Cortex of kidney (tissue), 1 donor: ENCODE measurements at places on chromosomes 1 and 21.

DNA sequence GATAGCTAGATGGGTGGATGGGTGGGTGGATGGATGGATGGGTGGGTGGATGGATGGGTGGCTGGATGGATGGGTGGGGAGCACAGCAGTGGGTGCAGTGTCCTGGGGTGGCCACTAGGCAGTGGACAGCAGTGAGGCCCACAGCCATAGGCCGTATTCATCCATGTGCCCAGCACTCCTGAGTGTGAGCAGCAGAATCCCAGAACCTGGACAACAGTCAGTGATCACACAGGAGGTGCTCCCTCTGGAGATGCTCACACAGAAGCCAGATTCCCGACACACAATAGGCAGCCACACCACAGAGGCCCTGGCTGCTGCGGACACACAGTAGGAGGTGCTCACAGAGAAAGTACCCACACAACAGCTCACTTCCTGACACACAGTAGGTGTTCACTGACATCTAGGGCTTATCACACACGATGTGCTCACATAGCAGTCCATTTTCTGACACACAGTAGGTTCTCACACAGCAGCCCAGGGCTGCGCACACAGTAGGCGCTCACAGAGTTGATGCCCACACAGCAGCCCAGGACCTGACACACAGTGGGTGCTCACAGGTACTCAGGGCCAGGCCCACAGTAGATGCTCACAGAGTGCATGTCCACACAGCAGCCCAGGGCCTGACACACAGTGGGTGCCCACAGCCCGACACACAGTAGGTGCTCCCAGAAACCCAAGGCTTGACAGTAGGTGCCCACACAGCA is 64.0 kb downstream of the RAP1GAP start:
- no peak for DNase-seq

- DNase-seq: no peak
Measured at GRCh38 chr1:247540581-247540980, 4.3 kb upstream of the OR2C3 start.

DNA sequence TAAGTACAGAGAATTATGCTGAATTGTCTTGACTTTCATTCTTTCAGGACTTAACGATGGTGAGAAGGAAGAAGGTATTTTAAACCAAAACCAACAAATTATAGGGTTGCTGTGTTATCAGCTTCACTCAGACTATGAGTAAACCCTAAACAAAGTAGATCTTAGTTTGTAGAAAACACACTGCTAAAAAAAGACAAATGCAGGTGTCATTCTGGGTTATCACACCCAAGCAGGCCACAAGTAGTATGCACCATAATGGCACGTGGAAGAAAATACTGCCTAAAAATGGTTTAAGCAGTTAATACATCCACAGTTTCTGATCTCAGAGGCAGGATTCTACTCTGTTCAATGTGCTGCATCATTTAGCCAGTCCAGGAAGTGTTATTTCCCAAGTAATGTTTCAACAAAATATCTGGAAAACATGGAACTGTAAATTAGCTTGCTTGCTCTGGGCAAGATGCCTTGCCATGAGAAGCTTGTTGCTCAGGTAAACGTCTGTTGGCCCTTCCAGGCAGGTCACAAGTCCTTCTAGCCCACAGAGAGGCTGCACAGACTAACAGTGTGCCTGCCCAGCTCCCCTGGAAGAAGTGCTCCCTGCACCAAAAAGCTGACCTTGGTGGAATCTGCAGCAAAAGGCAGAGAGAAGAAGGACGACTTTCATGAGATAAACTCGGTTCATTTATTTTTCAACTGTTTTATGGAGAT is 4.1 kb downstream of the DIPK1A start:
- no peak for DNase-seq

DNA sequence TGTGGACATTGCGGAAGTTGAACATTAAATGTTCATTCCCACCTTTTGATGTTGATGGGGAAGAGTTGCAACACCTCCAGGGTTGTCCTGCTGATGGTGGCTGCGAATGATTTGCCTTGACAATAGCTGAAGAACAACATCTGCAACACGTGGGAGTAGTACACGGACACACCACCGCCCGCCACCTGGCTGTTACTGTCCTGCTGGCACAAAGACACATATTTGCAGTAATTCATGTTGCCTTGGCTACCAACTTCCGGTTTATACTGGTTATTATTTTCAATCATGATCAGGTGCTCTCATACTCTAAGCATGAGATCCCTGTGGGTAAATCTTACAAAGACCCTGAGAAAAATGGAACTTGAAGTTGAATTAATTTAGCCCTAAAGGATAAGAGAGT is 55.2 kb downstream of the UBR4 start:
- DNase-seq: no peak

DNA sequence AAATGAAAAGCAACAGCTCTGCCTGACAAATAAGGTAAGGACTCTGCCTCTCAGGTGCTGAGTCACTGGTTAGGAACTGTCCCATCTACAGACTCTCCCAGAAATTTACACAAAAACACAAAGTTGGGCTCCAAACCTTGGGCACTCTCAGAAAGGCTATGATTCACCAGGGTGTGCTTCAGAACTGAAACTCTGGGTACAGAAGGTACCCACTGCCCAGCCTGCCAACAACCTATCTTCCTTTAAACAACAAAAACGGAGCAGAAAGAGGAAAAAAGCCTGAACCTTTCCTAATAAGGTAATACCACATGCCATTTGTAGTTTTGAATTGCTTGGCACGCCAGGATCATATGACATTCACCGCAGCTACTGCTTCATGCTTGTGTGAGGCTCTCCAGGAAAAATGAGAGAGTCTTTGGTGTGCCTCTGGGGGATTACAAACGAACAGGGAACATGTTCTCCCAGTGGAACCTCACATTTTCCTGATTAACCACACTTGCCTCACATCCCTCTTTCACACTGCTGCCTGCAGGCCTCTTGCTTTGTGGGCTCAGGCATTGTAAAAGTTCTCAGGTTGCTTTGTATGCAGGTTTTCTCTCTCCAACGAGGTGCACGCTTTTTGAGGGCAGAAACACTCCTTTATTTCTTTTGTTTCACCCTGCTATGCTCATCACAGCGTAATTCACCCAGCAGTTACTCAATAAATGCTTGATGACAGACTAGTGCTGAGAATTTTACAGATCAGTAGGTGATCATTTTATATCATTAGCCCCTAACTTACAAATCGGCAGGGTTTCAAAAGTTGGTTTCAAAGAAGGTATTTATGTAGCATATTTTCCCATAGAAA is 65.1 kb downstream of the GADD45A start:
- no peak for DNase-seq
